ENCODE measurements at places on chromosomes 16 and 17.

- no peak for DNase-seq
Observed at GRCh38 chr17:46108120-46108519, 85.1 kb downstream of the KANSL1 start.

GRCh38 chr16:22014271-22014873 is 6.5 kb downstream of the MOSMO start:
- DNase-seq: no peak

DNA sequence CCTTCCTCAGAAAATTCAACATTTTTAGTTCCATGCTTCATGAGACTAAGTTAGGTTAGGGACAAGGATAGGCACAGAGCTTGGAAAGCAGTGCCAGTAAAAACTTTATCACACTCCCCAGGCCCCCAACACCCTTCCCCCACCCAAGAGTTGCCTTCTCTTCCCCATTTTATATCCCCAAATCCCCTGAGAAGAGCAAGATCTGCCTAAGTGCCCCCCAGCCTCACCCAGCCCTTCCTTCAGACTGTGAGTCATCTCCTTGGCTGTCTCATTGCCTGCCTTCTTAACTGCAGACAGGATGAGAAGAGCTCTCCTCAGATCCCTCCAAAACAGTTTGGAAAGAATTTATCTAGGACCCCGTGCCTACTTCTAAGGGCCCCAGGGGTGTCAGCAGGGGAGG is 55.8 kb downstream of the NEUROD2 start:
- no peak for DNase-seq

GRCh38 chr16:27516365-27516764 is 33.3 kb downstream of the GTF3C1 start:
- no peak for DNase-seq

GRCh38 chr16:6512512-6512911 is 820.1 kb upstream of the RBFOX1 start:
- no peak for DNase-seq

- no peak for DNase-seq
Observed at GRCh38 chr16:66678337-66678736, 18.2 kb downstream of the CMTM4 start.

GRCh38 chr17:31856750-31857149 is 2.3 kb downstream of the COPRS start:
- no peak for DNase-seq

- no peak for DNase-seq
Observed at GRCh38 chr17:77480199-77480508, 339.4 kb downstream of the SEC14L1 start.

DNA sequence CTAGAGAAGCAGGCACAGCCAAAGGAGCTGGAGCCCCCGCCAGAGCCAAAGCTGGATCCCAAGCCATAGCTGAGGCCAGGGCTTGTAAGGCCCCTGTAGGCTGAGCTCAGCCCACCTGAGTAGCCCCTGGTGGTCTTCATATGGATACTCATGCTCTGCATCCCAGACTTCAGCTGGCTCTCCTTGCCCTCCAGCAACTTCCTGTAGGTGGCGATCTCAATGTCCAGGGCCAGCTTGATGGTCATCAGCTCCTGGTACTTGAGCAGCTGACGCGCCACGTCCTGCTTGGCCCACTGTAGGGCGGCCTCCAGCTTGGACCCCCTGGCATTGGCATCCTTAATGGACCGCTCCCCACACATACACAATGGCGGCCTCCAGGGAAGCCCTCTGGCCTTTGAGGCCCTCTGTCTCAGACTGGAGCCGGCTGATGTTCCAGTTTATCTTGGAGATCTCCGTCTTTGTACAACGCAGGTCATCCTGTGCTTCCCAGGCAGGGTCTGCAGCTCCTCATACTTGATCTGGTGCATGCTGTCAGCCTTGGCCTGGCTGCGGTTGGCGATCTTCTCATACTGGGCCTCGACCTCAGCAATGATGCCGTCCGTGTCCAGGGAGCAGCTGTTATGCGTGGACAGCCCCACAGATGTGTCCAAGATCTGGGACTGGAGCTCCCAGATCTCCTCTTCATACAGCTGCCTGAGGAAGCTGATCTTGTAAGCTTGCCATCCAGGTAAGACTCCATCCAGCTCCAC is 28.9 kb downstream of the IKZF3 start:
- no peak for DNase-seq

DNA sequence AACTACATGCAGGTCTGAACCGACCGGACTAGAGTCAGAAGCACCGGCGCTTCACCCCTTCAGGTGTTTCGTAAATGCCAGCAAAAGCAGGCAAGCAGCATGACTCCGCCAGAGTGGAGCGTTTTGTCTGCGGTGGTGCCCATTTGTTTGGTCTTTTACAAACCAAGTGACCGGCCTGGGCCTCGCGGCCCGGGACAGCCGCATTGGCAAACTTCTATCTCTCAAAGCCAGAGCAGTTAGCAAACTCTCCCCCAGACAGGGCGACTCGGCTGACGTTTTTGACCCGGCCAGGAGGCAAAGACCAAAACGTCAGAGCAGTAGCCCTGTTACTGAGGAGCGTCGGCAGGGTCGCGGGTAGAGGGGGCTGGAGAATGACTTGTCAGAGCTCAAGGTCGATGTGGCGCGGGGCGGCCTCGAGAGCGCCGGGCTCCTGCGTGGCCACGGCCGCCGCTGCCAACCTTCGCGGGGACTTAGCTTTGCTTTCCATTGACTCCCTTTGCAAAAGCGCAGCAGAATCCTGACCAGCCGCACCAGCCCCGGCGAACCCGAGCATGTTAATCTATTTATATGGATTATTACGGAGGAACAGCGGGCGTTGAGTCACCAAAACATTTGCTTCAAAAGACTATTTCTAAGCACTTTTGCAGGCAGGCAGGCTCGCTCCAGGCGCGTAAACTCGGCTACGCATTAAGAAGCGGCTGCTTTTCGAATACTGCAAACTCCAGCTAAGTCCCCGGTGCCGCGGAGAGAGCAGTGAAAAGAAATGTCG is 763 bp upstream of the SOX9 start:
- DNase-seq: no peak

GRCh38 chr16:86103320-86103719 is 204.4 kb downstream of the IRF8 start:
- no peak for DNase-seq

- no peak for DNase-seq
Observed at GRCh38 chr17:19433255-19433654, 22.2 kb downstream of the RNF112 start.

- peak; percentile 33 for DNase-seq
Observed at GRCh38 chr17:37570527-37571093, 38.6 kb downstream of the SYNRG start.

DNA sequence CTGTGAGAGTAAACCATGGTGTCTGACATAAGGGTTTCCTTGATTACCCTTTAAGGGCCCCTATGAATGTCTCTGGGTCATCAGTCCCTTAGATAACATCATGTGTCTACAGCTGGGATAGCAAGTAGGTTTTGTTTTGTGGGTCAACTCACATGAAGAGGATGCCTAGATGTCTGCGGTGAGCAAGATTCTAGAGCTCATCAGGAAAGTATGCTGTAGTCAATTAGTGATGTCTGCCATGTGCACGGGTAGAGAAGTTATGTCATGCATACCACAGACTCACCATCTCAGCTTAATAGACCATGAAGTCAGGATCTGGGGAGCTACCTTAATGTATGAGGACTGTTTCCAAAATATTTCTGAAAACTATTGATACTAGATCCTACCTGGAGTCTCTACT is 57.5 kb downstream of the CDH13 start:
- DNase-seq: no peak

All from CD4-positive, alpha-beta T cell (primary cell).